ENCODE measurements at places on chromosomes 4 and X.
A peak's percentile ranks its signal among the peaks of the same experiment; 100 is the strongest.

GRCh38 chr4:88881227-88881569 lies 175.8 kb downstream of the FAM13A start:
- DNase-seq: no peak

- no peak for DNase-seq
Observed at GRCh38 chr4:25158817-25159216, 1.4 kb downstream of the SEPSECS start.

- DNase-seq: no peak
Observed at GRCh38 chrX:70034646-70035045, 15.1 kb downstream of the AWAT2 start.

DNA sequence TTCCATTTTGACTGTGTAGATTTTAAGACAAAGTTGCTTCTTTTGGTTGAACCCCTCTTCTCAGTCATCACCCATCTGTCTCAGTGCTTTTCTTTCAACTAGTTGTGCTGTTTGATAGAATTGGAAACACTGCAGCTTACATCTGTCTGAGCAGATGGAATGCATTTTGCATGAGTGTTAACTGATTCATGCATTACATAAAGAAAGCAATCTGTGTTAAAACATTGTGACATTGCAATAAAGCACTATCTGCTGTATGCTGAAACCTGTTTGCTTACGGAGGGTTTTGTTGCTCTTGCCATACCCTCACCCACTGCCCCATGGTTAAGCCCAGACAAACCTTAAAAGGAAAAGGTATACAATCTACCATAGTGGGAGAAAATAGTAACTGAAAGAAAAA lies 47.4 kb downstream of the NRK start:
- DNase-seq: no peak

DNA sequence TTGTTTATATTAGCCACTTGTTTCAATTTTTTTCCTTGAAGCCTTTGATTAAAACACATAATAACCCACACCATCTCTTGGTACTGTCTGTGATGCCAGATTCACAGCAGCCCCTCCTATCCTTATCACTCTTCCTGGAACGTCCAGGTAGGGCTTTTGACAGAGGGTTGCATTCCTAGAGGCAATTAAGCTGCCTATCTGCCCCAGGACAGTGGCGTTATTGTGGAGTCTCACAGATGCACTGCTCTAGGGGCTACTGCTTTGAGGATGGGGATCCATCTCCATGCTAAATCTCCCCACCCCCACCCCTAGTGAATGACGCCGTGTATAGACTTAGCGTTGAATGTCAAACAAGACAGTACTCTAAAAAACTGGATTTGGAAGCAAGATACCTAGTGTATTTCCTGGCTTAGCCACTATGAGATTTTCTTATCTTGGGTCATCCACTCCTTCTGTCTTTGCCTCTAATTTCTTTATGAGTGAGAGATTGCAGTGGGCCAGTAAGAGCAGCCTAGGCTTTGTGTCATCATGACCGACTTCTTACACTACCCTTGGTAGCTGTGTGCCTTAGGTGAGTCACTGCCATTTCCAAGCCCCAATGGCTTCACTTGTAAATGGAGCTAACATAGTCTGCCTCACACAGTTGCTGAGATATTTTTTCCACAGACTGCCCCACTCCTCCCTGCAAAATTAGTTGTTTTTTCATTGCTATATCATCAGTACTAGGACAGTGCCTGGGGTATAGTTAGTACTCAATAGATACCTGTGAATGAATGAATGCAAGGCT lies 90.9 kb downstream of the EGF start:
- no peak for DNase-seq

DNA sequence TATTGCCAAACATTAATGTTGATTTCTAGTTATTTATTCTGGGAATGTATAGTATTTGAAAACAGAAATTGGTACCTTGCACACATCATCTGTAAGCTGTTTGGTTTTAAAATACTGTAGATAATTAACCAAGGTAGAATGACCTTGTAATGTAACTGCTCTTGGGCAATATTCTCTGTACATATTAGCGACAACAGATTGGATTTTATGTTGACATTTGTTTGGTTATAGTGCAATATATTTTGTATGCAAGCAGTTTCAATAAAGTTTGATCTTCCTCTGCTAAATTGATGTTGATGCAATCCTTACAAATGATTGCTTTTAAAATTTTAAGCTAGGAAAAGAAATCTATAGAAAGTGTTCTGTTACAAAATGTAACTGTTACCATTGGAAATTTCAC lies 30.8 kb upstream of the FMR1NB start:
- DNase-seq: no peak

DNA sequence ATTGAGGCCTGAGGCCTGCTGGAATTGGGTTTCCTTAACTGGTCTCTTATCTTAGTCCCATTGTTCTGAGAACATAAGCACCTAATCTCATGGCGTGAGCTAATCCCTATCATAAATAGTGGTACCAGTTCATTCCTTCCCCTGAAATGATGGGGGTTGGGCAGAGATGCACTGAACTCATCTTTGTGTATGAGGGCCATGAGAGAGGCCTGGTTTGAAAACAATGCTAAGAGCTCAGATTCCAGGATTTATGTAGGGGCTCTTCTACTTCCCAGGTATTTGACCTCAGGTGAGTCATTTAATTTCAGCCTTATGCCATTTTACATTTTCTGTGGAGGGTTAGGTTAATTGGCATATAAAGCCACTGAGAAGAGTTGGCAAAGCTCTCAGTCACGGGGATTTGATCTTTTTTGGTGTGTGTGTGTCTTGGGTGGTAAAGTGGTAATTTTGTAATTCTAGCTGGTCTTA lies 4.4 kb downstream of the RBM3 start:
- no peak for DNase-seq

DNA sequence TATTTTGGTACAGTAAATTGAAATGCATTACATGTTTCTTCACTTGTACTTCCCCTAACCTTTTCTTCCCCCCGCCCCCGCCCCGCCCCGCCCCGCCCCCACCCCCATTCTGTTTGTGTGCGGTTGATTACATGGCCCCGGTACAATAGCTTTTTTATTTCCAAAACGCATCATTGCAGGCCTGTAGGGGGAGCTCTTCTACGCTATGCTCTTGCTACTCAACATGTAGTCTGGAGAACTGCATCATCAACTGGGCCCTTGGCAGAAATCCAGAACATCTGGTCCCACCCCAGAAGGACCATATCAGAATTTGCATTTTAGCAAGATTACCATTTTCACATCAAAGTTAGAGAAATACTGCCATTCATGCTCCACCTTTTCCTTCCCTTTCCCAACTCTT lies 333.3 kb upstream of the DDX53 start:
- DNase-seq: no peak

GRCh38 chrX:149207518-149207917 lies 297.6 kb downstream of the IDS start:
- no peak for DNase-seq

- DNase-seq: no peak
Observed at GRCh38 chr4:69360271-69360670, 80.0 kb downstream of the UGT2B28 start.

DNA sequence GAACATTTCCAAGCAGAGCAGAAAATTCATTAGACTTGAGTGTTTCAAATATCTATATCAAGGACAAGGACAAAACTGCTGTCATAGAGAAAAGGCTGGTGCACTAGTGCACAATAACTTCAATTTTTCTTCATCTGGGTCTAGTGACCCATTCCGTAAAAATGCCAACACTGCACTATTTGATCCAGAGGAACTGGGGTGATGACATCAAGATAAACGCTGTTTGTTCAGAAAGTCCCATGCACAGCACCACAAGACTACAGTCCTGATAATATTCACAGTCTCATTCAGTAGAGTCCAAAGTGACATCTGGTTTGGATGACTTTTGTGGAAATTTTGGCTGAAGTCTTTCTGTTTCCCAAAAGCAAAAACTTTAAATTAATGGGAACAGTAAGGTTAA lies 303.5 kb upstream of the GALNT7 start:
- DNase-seq: no peak

GRCh38 chr4:22356987-22357596 lies 158.8 kb downstream of the ADGRA3 start:
- no peak for DNase-seq

DNA sequence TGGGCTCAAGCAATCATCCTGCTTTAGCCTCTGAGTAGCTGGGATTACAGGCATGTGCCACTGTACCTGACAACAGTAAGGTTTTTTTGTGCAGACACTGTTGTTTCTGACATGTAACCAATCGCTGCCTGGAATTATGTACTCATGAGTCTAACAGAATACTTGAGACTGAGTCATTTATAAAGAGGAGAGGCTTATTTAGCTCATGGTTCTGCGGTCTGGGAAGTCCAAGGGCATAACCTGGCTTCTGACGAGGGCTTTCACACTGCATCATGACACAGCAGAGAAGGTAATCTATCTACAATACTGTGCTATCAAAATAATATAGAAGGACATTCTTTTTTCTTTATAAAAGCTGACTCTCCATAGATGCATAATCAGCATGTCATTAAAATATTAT lies 115.5 kb upstream of the STOX2 start:
- DNase-seq: no peak

GRCh38 chr4:7332216-7333023 lies 102.3 kb downstream of the PSAPL1 start:
- no peak for DNase-seq

DNA sequence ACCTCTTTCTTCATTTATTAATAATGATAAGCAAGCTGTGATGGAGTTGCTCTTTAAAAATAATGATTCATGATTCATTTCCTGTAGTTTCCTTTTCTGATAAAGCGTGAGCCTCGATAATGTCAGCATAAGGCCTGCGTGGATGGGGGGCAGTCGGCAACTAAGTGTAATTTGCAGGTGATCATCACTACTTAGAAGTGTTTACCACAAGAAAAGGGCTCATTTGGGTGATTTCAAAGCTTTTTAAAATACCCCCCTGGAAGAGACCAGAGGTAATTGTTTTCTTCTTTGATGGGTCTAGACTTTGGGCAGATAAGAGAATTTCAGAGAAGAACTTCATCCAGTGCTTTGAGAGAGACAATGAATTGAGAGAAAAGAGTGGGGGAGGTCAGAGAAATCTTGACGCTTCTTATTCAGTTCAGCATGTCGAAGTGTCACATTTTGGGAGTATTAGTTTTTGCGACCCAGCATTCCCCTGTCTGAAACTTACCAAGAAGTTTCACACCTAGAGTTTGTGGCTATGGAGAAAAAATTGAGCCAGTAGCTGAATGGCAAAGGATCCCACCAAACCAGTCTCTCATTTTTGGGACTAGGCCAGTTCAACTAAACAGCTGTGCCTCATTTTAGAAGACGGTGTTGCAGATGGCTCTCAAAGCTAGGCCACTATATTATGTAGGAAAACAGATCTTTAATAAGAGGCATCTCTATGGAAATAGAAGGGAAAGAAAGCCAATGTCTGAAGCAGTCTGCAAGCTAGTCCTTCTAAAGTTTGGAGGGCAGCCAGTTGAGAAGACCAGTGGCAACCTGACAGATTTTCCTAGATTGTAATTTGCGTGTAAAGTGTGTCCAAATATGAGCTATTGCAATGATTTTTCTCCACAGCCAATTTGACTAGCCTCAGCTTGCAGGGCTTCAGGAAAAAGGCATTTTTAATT lies 171.0 kb upstream of the PPP1R2C start:
- no peak for DNase-seq

- DNase-seq: no peak
Observed at GRCh38 chrX:115589419-115589818, 28.4 kb downstream of the PLS3 start.

- DNase-seq: peak; percentile 22
Observed at GRCh38 chrX:107825698-107826237, at the start of gene MID2. Gene MID2, plus strand, starts transcription at chrX:107825866. Its CDS starts 561 bp downstream, at chrX:107826427.

GRCh38 chr4:145851511-145852201 lies 87.0 kb downstream of the ZNF827 start:
- no peak for DNase-seq

- no peak for DNase-seq
Observed at GRCh38 chrX:39954851-39955250, 142.9 kb downstream of the BCOR start.

DNA sequence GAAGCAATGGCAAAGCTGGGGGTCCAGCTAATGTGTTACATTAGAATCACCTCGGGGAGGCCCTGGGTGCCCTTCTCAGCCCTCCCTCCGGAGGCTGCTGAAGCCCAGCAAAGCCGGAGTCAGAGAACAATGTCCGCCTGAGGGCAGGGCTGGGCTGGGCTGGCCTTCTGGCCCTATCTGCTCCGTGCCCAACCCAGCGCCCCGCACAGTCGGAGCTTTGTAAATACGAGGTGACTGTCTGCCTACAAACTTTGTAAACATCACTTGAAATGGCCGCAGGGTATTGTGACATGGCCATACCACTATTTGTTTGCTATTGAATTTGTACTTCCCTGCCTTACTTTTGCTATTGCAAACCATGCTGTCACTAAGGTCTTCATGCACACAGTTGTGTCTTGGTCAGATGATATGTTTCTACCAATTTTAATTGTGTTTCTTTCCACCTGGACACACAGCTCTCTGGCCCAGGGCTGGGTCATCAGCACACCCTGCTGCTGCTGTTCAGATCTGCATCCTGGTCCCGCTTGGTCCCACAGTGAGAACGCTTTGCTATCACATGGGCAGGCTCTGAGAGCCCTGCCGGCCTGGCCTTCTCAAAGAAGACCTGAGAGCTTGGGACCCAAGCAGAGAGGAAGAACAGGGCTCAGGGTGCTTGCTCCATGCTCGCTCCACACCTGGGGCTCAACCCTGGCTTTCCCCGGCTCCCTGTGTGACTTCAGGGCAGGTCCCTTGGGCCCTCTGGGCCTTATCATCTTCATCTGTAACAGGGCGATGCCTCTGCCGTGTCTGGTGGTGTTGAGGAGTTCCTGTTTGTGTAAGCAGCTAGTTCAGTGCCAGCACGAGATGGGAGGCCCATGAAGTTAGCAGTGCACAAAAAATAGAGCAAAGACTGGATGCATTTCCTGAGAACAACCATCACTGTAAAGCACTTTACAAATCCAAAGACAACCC lies 2.3 kb downstream of the S100P start:
- peak; percentile 57 for DNase-seq

DNA sequence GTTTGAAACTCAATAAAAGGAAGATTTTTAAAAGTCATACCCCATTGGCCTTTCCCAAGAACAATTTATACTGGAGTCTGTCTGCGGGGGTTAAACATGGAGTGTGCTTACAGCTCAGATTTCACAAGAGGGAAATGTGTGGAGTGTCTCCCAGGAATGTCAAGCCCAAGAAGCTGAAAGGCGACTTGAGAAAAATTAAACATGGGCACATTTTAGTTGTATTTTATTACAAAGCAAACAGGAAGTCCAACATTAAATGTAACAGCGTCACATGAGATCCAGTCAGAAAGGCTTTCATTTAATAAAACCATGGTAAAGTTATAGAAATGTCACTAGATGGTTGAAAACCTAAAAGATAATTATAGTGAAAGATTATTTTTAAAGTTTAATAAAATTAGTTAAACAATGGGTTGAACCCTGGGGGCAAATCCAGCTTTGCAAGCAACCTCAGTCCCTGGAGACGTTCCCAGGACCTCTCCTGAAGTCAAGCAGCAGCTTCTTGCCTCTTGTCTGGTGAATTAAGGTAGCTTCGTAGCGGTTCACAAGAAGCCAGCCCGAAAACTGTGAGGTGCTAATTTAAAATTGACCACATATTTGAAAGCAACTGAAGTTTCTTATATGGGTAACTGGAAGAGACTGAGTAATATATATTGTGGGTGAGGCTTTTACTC lies 168.4 kb upstream of the EDNRA start:
- DNase-seq: no peak

All from CD8-positive, alpha-beta T cell (primary cell).